Glutamatergic neuron (in vitro differentiated cells): ENCODE measurements at places on chromosomes 2 and 18. TPM values are rescaled to one million over a fixed set of nuclear protein-coding genes. Genes with fewer than 3 reads are reported as not detected.

GRCh38 chr2:182980115-182980514, 58.1 kb downstream of the NCKAP1 start:
- no peak overlapping the region for H3K27ac ChIP-seq
- no peaks in the 10 kb centered on the region for H3K4me1 ChIP-seq
- no peaks in the 10 kb centered on the region for H3K27me3 ChIP-seq
- no peak for DNase-seq

DNA sequence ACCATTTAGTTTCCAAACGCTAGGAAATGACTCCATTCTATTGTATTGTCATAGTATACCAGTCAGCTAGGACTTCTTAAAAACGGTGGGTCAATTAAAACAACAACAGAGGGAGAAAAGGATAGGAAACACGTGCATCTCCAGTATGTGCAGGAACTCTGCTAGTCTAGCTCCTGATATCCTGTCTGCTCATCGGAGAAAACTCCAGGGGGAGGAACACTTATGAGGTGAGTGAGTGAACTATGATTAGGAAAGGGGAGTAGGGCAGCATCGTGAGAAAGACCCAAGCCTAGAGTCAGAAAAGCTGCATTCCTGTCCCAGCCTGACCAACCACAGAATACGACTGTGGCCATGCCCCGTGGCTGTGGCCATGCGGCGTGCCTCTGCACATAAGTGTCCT, 34.2 kb downstream of the DTNB start:
- no peak overlapping the region for H3K27ac ChIP-seq
- DNase-seq, result no peak

GRCh38 chr18:54389143-54389505, 31.4 kb downstream of the C18orf54 start:
- H3K27ac ChIP-seq, result no peak overlapping the region
- H3K36me3 ChIP-seq, result no peaks in the 10 kb centered on the region
- DNase-seq, result no peak
- no peak overlapping the region for H3K4me3 ChIP-seq

DNA sequence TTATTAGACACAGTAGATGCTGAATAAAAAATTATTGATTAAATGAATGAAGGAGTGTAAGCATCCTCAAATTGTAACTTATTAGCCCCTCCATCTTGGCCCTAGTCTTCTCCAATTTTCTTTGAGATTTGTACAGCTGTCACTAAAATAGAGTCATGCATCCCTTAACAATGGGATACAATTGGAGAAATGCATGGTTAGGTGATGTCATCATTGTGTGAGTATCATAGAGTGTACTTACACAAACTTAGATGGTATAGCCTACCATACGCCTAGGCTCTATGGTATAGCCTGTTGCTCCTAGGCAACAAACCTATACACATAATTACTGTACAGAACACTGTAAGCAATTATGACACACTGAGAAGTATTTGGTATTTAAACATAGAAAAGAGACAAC, 38.3 kb upstream of the ZNF385B start:
- peaks cover 6% of the 10 kb centered on the region for H3K36me3 ChIP-seq
- DNase-seq, result no peak
- H3K4me3 ChIP-seq, result no peak overlapping the region
- H3K27ac ChIP-seq, result no peak overlapping the region

GRCh38 chr2:60337142-60337497, 216.3 kb downstream of the BCL11A start:
- H3K4me1 ChIP-seq, result no peaks in the 10 kb centered on the region
- no peak overlapping the region for H3K4me3 ChIP-seq
- H3K27me3 ChIP-seq, result peaks cover 10% of the 10 kb centered on the region
- DNase-seq, result no peak
- no peaks in the 10 kb centered on the region for H3K36me3 ChIP-seq
- no peak overlapping the region for H3K27ac ChIP-seq

The C2orf76 gene
- total RNA-seq, result 10.4 TPM

DNA sequence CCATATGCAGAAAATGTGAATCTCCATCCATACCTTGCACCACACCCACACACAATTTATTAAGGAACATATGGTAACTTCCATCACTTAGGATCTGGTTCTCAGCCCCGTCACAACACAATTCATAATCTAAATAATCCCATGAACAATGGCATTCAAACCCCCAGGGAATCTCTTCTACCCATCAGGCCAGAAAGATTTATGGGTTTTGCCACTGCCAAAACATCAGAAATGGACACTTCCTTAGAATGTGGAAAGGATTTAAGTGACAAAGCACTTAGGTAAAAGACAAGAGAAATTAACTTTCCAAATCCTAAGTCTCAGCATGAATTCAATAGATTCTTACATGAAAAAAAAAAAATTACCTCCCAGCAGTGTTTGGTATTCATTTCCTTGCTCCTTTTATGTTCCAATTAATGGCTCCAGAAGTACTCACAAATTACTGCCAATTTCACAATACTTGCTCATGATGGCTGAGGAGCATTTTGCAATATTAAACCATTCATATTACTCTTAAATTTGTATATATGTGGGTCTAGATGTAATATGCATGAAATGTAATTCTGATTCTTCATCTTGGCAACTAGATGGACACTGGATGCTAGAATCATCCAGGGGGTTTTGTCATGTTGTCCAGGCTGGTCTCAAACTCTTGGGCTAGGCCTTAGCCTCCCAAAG, 56.5 kb upstream of the TMEM247 start:
- no peak overlapping the region for H3K27ac ChIP-seq
- no peak for DNase-seq
- H3K4me3 ChIP-seq, result no peak overlapping the region
- H3K36me3 ChIP-seq, result peaks cover 6% of the 10 kb centered on the region
- no peaks in the 10 kb centered on the region for H3K4me1 ChIP-seq

The TLX2 gene
- total RNA-seq, result 21.2 TPM

DNA sequence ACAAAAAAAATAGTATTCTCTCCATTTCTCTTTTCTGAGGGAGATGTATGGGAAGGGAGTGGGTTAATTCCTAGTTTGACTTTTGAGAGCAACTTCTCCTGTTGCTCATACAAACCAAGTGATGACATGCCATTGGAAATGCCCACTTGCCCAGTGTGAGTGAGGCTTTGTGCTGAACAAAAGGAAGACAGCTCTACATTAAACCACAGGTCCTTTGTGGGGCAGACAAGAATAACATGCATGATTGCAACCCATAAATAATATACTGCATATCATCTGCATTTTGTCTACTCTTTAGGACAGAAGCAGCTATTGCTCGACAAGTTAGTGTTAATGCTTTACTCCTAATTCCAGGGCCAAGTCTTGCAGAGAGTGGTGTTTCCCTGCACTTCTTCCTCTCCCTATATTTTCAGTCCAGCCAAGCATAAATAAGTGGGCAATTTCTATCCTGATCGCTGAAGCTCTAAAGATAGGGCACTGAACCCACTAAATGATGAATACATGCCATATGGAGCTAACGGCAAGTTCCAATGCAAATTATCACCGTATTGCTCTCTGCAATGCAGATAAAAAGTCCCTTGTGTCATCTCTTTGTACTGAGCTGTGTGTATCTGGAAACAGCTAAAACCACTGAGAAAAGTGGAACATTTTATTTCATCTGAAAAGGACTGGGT, 19.4 kb upstream of the EHBP1 start:
- DNase-seq, result no peak
- no peak overlapping the region for H3K4me3 ChIP-seq
- no peak overlapping the region for H3K27ac ChIP-seq
- H3K4me1 ChIP-seq, result no peaks in the 10 kb centered on the region
- H3K36me3 ChIP-seq, result no peaks in the 10 kb centered on the region
